ENCODE measurements at places on chromosomes 1 and 21.

DNA sequence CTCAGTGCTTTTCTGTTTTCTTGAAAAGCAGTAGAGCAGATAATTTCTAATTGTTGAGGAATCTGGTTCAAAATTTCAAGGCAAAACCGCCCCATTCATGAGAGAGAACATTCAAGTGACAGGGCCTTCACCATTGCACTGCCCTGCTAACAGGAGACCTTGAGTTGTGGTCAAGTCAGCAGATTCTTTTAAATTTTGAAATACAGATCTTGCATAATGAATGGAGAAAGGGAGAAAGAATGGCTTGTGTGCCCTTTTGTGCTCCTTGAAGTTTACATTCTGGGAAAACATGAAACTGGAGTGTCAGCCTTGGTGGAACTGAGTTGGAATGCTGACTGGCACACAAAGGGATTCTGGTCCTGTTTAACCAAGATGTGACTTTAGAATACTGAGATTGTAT is 164.5 kb upstream of the UBE2U start:
- peak; percentile 32 for DNase-seq

- peak; percentile 45 for DNase-seq
These were observed 24.4 kb upstream of the CLDN14 start for GRCh38 chr21:36504067-36505058.

DNA sequence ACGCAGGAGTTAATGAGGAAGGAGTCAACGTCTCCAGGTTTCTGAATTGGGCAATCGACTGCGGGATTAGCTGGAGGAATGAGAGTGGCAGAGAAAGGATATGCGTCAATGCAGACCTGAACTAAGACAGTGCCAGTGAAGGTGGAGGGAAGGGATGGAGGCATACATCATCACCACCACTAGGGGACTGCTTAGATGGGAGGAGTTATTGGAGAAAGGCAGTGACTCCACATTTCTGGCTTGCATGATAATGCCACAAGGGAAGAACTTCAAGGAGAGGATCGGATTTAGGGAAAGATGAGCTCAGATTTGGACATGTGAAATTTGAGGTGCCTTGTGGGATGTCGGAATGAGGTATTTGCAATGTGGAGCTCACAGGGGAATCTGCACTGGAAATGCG is 17.5 kb downstream of the VASH2 start:
- peak; percentile 42 for DNase-seq

DNA sequence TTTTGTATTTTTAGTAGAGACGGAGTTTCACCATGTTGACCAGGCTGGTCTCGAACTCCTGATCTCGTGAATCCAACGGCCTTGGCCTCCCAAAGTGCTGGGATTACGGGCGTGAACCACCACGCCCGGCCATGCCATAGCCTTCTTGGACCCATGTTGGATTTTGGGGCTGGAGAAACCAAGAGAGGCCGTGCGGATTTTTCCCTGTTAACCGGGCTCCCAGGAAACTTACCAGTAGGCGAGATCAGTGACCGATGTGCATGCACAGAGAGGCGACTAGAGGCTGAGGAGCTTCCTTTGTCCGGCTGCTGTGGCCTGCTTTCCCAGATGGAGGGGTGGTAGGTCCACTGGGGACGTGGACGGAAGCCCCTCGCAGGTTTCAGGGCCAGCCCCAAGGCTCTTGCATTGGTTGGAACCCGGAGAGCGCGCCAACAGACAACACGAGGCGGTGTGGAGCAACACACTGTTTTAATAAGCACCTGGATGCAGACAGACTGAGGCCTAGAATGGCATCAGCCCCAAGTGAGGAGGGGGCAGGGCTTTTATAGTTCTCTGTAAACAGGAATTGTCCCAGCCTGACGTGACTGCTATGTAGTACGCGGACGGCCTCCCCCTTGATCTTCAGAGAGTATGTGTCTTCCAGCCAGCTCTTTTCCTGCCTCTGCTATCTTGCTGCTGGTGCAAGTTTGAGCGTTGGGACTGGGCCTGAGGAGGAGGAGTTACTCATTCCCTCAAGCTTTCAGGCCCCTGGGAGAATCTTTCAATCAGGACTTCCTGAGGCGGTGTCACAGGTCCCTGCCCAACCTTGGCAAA is at the start of gene ERVH48-1:
TSS of gene ERVH48-1 (minus strand) at position 517 of the 813 bp plus-strand sequence. CDS start 6,624 bp downstream, outside the sequence.
- DNase-seq: no peak

- no peak for DNase-seq
These were observed 446.1 kb upstream of the PROX1 start for GRCh38 chr1:213541641-213542040.

- no peak for DNase-seq
These were observed 40.5 kb upstream of the PAXBP1 start for GRCh38 chr21:32812035-32812434.

DNA sequence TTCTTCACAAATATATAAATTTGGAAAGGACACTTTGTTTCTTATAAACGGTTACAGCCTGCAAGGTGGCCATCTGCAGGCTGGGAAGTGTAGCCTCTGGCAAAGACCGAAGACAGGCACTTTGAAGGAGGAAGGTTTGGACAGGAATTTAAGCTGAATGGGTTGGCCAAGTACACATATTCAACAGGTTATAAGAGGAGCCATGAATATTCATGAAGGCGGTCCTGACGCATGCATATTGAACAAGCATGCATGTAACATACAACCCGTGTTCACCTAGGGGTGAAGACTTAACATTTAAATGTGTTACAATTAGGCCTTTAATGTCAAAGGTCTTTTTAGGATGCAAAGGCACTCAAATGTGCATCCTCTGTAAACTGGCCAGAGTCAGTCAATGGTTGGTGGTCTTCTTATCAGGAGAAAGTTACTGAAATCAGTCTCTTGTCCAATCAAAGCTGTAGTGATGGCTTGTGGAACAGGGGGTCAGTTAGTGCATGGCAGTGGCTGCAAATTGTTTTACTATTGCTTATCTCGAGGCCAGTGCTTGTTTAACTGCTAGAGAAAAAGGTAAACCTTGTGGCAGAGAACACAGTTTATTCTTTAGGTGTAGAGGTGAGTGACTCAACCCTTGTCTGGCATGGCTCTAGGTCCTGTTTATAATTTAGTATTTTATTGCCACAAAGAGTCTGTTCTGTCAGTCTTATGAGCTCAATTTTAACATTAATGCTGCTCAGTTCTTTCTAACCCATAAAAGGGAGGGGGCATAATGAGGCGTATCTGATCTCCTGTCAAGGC is 70.3 kb upstream of the F3 start:
- DNase-seq: no peak

GRCh38 chr1:228268881-228269265 is 61.0 kb downstream of the OBSCN start:
- DNase-seq: no peak

- DNase-seq: no peak
These were observed 172.9 kb upstream of the ESRRG start for GRCh38 chr1:216896146-216896545.

DNA sequence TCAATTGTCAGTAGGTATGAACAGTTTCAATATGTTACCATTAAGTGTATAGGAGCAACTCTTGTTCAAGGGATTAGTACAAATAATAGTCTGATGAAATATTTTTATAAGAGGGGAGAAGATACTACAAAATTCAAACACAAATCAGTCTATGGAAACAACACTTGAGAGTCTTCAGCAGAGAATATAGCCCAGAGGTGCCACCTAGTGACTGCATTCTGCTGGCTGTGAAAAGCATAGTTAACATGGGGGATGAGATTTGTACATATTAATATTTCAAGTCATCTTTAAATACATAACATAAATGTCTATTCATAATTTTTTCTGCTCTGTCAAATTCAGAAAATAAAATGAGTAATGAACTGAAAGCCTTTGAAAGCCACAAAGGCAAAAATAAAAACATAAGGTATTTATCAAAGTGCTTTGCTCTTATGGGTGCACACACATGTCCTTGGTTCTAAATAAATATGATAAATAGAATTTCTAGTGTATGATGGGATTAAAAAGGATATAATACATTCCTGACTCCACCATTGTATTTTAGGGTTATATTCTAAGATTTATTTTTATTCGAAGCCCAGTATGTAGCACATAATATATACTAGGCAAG is 440.9 kb upstream of the ZRANB2 start:
- peak; percentile 11 for DNase-seq

- no peak for DNase-seq
These were observed 18.9 kb downstream of the UBE4B start for GRCh38 chr1:10051656-10052055.

- DNase-seq: no peak
These were observed 28.7 kb downstream of the KCNA3 start for GRCh38 chr1:110645821-110646735.

DNA sequence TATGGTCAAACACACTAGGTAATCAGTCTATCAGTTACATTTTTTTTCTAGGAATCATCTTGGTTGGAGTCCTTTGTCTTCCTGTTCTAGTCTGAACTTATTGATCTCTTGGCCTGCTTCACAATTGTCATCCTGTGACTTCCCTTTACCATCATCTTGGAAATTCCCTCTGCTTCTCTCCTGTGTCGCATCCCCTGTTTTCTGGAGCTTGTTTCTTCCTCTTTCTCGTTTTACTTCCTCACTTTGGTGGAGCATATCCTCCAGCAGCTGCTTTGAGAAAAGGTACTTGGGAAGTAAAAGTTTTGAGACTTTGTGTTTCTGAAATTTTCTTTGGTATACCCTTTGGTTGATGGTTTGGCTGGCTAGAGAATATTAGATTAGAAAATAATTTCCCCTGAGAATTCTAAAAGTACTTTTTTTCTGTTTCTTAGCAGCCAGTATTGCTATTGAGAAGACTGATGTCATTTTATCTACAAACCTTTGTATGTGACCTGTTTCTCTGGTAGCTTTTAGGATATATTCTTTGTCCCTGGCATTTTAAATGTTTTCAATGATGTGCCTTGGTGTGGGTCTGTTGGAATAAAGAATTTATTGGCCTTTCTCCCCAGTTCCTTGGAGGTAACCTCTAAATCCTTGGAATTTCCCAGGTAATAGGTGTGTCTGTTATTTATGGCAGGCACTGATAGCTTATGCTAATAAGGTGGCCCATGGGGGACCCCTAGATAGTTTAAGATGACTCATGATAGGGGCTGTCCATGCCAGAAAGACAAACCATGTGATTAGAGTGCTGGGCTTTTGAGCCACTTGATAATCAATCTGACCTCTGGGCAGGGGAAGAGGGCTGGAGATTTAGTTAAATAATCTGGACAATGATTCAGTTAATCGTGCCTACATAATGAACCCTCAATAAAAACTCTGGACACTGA is 6.1 kb upstream of the MYCL start:
- no peak for DNase-seq

DNA sequence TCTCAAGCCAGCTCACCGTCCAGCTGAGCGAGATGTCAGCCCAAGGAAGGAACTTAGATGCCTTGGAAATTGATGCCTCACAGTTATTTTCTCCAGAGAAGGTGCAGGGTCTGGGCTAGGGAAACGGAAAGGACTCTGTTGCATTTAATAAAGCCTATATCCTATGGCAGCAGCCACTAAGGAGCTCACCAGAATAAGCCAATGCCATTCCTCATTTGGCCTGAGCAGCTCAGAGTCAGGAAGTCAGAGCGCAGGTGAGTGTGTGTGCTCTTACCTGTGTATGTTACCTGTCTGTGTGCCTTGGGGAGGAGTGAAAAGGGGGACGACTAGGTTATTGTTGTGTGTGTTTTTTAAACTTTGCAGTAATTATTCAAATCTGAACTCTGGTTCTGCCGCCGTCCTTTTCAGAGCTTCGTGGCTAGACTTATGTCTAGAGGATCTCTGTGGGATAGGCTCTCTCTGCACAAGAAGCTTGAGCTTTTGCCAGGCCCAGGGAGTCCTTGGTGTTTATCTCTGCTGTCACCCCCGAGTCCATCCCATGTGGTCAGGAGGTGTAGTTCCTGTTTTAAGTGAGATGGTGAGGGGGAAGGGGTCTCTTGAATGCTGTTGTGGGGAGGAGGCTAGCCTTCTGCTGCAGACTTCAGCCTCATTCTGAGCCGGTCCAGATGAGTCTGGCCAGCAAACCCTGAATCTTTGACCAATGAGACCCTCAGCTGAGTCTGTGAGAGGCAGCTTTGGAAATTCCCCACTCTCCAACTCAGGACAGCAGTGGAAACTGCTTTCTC is 2.4 kb downstream of the TMCC2 start:
- DNase-seq: no peak

DNA sequence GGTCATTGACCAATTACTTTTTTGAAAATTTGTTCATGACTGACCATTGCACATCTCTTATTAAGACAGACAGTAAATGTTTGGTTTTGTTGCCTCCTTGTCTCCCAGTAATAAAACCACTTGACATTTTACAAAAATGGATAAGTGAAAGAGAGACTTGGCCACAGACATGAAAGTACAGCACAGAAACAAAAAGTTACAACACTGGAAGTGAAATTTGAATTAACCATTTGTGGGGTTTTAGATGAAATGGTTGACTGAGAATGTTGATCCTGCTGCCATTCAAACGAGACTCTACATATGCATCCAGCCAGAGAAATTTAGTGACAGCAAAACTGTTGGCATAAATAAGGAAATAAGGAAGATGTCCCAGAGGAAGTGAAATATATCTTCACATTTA is 79.3 kb upstream of the B3GALT2 start:
- no peak for DNase-seq

DNA sequence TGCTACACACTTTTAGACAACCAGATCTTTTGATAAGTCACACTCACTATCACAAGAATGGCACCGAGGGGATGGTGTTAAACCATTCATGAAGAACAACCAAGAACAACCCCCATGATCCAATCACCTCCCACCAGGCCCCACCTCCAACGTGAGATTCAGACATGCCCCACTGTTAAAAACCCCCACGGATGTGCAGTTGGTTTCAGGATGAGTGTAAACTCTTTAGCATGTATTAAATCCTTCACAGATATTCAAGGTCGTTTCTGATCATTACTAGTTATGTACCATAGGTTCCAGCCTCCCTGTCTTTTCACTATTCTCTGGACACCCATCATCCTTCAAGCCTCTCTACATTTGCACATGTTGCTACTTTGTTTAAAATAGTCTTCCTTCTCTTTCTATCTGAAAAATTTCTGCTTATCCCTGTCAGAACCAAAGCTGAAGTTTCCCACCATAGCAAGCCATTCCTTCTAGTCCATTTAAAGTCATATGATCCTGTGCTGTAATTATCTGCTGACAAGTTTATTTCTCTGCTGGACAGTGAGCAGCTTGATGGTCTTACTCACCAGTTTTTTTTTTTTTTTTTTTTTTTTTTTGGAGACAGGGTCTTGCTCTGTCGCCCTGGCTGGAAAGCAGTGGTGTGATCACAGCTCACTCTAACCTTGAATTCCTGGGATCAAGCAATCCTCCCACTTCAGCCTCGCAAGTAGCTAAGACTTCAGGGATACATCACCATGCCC is 36.8 kb downstream of the MAP10 start:
- DNase-seq: no peak

GRCh38 chr1:52268372-52268771 is 97.6 kb downstream of the CC2D1B start:
- peak; percentile 18 for DNase-seq

DNA sequence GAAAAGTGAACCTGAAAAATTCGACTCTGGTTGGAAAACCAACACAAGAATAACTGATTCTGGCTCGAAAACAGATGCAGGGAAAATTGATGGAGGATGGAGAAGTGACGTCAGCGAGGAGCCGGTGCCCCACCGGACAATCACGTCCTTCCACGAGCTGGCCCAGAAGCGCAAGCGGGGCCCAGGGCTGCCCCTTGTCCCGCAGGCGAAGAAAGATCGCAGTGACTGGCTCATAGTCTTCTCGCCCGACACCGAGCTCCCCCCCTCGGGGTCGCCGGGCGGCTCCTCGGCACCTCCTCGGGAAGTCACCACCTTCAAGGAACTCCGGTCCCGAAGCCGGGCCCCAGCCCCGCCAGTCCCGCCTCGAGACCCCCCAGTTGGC is 1.9 kb downstream of the RUSC1 start:
- no peak for DNase-seq
